Calu3 (cell line): ENCODE measurements at places on chromosomes 2 and 18. TPM values are rescaled to one million over a fixed set of nuclear protein-coding genes. Genes with fewer than 3 reads are reported as not detected.
A peak's percentile ranks its signal among the peaks of the same experiment; 100 is the strongest.

- no peak for DNase-seq
- no peaks in the 10 kb centered on the region for H3K27me3 ChIP-seq
- H3K4me1 ChIP-seq, result peaks cover 12% of the 10 kb centered on the region
- peak overlapping the region; percentile 87 for H3K4me3 ChIP-seq
Observed at GRCh38 chr18:35971661-35972196, 750 bp upstream of the RMP24 start.

- no peak overlapping the region for H3K4me3 ChIP-seq
- H3K36me3 ChIP-seq, result no peaks in the 10 kb centered on the region
- DNase-seq, result no peak
- no peaks in the 10 kb centered on the region for H3K4me1 ChIP-seq
- H3K27me3 ChIP-seq, result no peaks in the 10 kb centered on the region
- no peak overlapping the region for H3K27ac ChIP-seq
Observed at GRCh38 chr2:179351057-179351456, 86.4 kb upstream of the SESTD1 start.

DTNA gene
- total RNA-seq, result 9.0 and 10.9 TPM in 2 replicates

IL1F10 gene
- not detected in 2 replicates for total RNA-seq

GRCh38 chr2:240894836-240895558, 959 bp downstream of the MAB21L4 start:
- peaks cover 50% of the 10 kb centered on the region for H3K4me1 ChIP-seq
- H3K27ac ChIP-seq, result no peak overlapping the region

DNA sequence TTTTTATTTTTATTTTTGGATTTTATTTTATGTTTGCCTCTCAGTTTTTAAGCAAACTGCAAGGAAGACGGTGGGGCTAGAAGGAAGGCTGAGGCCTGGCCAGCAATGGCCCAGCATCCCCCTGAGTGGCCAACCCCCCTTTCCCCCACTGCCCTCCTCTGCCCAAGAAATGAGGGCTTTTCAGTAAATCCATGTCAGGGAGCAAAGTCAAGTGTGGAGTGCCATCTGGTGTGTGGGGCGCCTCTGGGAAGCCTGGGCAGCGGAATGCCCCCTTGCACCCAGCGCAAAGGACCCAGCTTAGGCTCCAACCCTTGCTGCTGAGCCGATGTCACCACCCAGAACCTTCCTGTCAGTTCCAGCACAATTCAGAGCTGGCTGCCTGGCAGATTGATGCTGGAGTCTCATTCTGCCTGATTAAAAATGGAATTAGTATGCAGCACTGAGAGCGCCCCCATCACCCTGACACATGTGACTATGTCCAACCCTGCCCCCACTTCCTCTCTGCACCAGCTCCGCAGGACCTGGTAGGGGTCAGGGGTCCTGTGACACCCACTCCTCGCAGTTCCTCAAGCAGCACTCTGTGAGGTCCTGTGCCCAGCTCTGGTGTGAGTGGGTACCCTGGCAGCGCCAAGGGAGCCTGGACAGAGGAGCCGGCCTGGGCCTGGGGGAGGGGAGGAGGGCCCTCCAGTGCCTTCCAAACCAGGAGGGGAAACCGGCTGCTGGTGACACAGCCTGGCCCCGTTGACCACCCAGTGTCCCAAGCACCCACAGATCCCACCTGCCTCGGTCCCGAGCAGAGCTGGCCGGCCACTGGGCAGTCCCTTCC, 9.2 kb upstream of the ALPP start:
- H3K27ac ChIP-seq, result no peak overlapping the region
- no peak overlapping the region for H3K4me3 ChIP-seq
- H3K4me1 ChIP-seq, result peaks cover 8% of the 10 kb centered on the region
- H3K27me3 ChIP-seq, result no peaks in the 10 kb centered on the region

- H3K4me1 ChIP-seq, result peaks cover 9% of the 10 kb centered on the region
- no peak for DNase-seq
- no peaks in the 10 kb centered on the region for H3K27me3 ChIP-seq
- H3K27ac ChIP-seq, result no peak overlapping the region
Observed at GRCh38 chr18:68734308-68734707, 19.4 kb upstream of the TMX3 start.

THSD7B gene
- total RNA-seq, result not detected in 2 replicates

DNA sequence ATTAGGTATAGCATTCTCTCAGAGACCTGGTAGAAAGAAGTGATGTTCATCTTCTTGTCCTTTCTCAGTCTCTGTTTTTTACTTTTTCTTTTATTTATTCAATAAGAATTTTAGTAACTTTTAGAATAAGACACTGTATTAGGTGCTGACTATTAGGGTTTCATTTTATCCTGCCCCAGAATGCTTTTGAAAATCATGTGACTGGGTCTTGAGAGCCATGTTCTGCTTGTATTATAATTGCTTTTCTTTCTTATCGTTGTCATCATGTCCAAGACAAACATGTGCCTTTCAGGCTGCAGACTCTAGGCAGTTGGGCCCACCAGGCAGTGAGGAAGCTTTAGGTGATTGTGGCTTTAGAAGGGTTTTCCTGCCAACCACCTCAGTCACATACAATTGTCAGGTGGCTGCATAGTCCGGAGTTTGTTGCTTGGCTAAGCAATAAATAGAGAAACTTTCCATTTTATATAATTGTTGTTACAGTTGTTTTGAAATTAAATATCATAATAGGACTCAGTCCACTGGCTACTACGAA, 15.1 kb downstream of the GRHL1 start:
- no peak overlapping the region for H3K4me3 ChIP-seq
- no peak for DNase-seq
- H3K27ac ChIP-seq, result no peak overlapping the region
- no peaks in the 10 kb centered on the region for H3K27me3 ChIP-seq

DNA sequence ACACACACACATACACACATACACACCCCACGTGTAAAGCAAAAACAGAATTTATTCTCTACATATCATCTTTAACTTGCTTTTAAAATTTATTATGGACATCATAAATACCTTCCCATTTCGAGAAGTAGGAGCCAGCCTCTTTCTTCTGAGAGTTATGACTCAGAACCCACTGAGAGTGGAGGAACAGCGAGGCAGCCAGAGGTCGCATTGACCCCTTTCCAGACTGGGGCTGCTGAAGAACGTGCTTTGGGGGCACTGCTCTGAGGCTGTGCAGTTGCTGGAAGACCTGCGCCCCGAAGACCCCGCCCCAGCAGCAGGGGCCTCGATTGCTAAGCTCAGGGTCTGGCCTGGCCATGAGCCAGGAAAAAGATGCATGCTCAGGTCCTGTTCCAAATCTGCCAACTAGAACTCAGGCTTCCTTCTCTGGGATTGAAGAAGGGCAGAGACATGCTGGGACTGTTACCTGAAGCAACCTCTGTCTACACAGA, 133.8 kb upstream of the TWIST2 start:
- H3K4me3 ChIP-seq, result no peak overlapping the region
- H3K36me3 ChIP-seq, result no peaks in the 10 kb centered on the region
- H3K4me1 ChIP-seq, result no peaks in the 10 kb centered on the region
- peaks cover 18% of the 10 kb centered on the region for H3K27me3 ChIP-seq

DNA sequence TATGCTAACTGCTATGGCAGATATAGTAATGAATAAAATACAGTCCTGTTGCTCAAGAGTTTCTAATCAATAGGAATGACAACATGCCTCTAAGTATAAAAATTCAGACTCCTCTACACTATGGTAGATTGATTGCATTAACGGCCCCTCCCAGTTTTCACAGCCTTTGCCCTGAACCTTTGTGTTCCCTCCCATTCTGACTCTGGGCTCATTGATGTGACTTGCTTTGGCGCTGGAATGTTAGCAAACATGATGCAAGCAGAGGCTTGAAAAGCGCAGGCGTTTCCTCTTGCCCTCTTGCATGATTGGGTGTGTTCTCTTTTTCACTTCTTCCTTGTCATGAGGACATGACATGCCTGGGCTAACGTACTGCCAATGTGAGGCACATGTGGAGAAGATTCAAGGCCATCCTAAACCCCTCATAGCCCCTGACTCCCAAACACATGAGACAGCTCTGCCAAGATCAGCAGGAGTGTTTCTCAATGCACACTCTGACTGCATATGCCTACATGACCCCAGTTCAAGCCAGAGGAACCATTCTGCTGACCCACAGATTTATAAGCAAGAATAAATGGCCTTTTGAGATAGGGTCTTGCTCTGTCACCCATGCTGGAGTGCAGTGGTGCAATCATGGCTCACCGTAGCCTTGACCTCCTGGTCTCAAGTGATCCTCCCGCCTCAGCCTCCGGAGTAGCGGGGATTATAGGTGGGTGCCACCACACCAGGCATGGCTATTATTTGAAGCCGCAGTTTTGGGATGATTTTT, 49.7 kb upstream of the CD28 start:
- H3K36me3 ChIP-seq, result no peaks in the 10 kb centered on the region
- no peak overlapping the region for H3K4me3 ChIP-seq
- H3K27ac ChIP-seq, result peak overlapping the region; percentile 83
- H3K4me1 ChIP-seq, result peaks cover 51% of the 10 kb centered on the region
- no peaks in the 10 kb centered on the region for H3K27me3 ChIP-seq

KIAA2012 gene
- 0.17 TPM in 1 of 2 replicates, not detected in the other for total RNA-seq

DNA sequence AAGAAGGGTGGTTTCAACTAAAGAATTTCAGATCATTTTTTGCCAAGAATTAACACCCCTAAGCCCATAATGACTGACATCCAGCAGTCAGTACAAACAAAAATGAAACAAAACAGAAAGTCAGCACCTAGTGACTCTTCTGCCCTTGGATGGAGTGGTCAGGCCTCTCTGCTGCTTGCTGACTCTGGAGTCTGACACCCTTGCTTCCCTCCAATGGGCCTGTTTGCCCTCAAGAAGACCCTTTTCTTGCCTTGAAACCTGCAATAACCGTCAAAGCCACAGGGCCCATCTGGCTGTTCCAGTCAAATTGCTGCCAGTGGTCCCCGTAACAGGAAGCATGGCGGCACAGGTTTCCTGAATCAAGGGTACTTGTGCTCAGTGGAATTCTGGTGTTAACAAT, 27.2 kb upstream of the CYTIP start:
- H3K4me3 ChIP-seq, result no peak overlapping the region
- H3K36me3 ChIP-seq, result no peaks in the 10 kb centered on the region
- H3K27me3 ChIP-seq, result no peaks in the 10 kb centered on the region
- DNase-seq, result no peak
- H3K4me1 ChIP-seq, result no peaks in the 10 kb centered on the region
- no peak overlapping the region for H3K27ac ChIP-seq

DNA sequence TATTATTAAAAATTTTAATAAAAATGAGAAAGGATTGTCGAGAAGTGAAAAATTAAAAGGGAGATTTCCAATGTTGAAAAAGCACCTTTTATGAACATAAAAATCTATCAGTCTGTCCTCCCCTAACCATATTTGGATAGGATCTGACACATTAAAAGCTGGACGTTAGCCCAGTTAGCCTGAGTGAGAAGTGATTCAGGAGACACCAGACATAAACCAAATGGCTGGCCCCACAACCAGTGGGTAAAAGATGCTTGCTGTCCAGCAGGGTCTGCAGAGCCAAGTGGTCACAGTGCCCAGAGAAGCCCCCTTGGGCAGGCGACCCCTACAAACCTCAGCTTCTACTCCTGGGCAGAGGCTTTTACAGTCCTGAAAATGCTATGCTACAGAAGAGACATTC, 253.8 kb upstream of the LYPD1 start:
- H3K4me3 ChIP-seq, result no peak overlapping the region
- H3K27me3 ChIP-seq, result no peaks in the 10 kb centered on the region
- DNase-seq, result no peak
- no peaks in the 10 kb centered on the region for H3K4me1 ChIP-seq

DNA sequence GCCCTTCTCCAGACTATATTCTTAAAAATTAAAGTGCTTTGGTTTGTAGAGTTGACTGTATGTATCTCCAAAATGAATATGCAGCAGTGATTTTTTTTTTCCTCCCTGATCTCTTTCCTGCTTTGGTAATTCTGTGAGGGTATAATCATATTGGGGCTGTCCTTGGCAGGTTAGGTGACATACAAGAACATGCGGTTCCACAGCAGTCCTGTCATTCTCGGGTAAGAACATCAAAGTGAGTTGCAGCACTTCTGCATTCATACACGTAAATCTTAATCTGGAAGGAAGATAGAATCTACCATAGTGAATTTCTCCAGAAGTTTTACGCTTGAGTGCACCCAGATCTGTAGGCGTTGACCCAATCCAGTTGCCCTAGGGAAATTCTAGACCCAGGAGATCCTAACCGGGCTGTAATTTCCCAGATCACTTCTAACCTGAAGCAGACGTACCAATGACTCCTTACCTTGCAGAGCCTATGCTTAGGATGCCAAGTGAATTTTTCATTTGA, 109.4 kb downstream of the PRPF40A start:
- peaks cover 4% of the 10 kb centered on the region for H3K36me3 ChIP-seq
- H3K4me1 ChIP-seq, result no peaks in the 10 kb centered on the region
- no peak overlapping the region for H3K4me3 ChIP-seq

DNA sequence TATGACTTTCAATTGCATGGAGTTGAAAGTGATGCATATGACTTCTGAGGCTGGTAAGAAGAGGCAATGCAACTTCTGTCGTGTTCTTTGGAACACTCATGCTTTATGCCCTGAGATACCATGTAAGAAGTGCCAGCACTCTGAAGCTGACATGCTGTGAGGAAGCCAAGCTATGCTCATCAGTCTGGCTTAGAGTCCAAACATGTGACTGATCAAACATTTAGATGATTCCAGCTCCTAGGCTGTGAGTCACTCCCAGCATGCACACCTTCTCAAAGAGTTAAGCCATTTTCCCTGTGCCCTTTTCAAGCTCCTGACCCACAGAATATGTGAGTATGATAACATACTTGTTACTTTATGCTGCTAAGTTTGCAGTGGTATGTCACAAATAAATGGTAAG, 15.8 kb upstream of the VRK2 start:
- DNase-seq, result no peak
- no peaks in the 10 kb centered on the region for H3K36me3 ChIP-seq
- no peaks in the 10 kb centered on the region for H3K27me3 ChIP-seq
- H3K4me1 ChIP-seq, result no peaks in the 10 kb centered on the region
- no peak overlapping the region for H3K27ac ChIP-seq

DNA sequence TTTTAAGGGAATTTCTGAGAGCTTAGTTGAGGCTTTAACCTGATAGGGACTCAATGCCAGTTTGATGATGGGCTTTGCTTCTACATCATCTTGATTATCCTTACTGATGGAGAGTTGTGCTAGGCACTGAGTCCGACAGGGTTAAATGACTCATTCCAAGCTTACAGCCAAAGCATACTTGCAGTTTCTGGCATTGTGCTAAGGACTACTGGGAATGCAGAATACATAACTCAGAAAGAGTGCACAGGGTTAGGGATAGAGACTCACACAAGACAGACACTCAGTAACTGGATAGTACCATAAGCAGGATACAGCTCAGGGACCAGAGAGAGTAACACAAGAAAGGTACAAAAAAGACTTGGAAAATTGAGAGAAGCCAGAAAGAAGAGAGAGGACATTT, 94.1 kb upstream of the SLC14A2 start:
- no peak overlapping the region for H3K4me3 ChIP-seq
- H3K4me1 ChIP-seq, result no peaks in the 10 kb centered on the region
- H3K27ac ChIP-seq, result no peak overlapping the region
- H3K36me3 ChIP-seq, result no peaks in the 10 kb centered on the region

- H3K4me3 ChIP-seq, result no peak overlapping the region
- H3K36me3 ChIP-seq, result no peaks in the 10 kb centered on the region
- H3K27ac ChIP-seq, result no peak overlapping the region
- no peak for DNase-seq
- no peaks in the 10 kb centered on the region for H3K27me3 ChIP-seq
Observed at GRCh38 chr2:206920951-206921350, 18.4 kb upstream of the CPO start.
